Tibial artery (tissue), 4 donors: ENCODE measurements at places on chromosomes 11 and 22.

DNA sequence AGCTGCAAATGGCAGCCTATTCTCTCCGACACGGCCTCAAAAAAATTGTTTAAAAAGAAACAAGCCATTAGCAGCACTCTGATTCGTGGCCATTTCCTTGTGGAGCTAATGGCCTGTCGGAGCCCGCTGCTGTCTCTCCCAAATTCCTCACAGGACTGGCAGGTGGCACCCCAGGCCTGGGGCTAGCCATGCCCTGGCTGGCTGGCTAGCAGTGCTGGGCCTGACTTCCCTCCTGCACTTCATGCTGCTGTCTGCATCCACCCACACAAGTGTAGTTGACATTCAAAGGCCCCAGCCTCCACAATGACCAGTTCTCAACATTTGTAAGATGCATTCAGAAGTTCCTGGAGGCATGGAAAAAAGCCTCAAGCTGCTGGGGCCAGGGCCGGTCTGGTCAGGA is 61.5 kb downstream of the SMCO4 start:
- no peak for DNase-seq

GRCh38 chr11:64347193-64347867 is 7.3 kb downstream of the CCDC88B start:
- DNase-seq: no peak

DNA sequence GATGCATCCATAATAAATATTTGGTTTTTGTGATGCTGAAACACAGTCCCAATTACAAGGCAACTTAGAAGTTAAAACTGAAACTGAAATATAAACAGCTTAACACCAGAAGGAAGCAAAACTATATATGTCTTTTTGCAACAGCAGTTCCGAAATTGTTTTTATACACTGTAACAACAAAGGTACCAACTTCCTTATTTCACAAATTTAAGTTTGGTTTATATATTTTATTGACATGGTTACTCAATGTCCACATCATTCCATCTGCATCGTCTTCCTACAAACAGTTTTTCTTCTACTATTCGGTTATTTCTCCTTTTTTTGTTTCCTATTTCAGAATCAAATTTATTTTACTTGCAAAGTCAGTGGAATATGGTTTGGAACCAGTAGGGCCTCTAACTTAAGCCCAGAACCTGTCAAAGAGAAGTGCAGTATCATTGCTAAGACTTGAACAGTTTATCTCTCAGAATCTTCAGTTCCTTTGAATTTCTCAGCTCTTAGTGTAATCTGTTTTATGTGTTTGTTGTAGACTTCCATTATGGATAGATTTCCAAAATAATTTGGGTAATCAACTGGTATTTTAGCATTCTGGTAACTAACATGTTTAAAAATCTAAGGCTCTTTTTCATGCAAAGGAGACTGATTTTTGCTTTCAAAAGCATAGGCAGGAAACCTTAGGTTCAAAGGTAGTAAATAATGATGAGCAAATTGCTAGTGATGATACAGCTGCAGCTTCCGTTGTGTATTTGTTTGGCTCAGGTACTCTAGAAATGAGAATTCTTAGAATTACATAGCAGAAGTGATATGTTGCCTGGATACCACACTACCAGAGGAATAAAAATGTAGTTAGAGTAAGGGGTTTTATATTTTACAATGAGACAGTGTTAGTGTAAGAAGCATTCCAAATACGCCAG is 8.2 kb upstream of the HSPA8 start:
- DNase-seq: no peak

GRCh38 chr11:35967042-35967441 is 23.2 kb downstream of the LDLRAD3 start:
- no peak for DNase-seq

GRCh38 chr11:40290171-40290631 is 1169.3 kb downstream of the LRRC4C start:
- no peak for DNase-seq

DNA sequence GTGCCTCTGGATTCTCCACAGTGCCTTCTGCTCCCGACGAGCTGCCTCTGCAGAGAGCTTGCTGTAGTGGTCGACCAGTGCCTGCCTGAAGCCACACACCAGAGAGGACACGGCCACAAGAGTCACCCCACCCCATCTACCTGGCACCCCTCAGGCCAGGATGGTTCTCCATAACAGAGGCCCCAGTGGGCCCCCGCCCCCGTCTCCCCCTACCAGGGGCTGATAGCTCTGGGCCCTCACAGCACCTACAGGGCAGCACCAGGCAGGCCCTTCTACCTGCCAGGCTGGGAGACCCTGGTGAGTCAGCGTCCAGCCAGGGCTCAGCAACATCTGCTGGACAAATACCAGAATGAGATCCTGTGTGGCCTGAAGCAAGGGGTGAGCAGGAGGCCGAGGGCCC is 21.7 kb downstream of the SELENOO start:
- DNase-seq: no peak

GRCh38 chr11:86673872-86674750 is 1.7 kb upstream of the ME3 start:
- DNase-seq: no peak

DNA sequence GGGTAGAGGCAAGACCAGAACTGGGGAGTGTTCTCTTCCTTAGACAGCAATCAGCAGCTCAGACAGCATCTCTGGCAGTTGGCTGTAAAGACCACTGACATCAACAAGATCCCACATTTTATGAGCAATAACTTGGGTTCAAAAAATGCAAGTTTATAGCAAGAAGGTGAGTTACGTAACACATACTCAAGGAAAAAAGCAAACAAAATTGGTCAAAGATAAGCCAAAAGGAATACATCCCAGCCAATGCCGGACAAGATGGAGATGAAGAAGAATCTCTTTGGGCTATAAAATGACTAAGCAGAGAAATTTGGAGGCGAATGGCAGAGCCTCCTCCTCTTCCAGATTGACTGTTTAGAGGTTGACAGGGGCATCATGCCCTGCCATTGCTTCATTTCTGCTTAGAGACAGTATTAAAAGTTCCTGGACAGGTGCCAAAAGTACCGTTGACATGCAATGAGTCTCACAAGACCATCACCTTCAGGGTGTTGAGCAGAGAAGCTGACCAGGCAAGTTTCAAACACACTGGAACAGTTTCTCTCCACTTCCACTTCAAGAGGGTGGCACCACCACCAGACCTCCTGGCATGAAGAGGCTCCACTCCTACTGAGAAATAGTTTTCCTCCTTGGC is 55.9 kb downstream of the ENDOD1 start:
- no peak for DNase-seq

GRCh38 chr11:45048313-45048841 is 97.7 kb upstream of the TP53I11 start:
- no peak for DNase-seq
